ENCODE measurements at places on chromosomes 4 and X.

DNA sequence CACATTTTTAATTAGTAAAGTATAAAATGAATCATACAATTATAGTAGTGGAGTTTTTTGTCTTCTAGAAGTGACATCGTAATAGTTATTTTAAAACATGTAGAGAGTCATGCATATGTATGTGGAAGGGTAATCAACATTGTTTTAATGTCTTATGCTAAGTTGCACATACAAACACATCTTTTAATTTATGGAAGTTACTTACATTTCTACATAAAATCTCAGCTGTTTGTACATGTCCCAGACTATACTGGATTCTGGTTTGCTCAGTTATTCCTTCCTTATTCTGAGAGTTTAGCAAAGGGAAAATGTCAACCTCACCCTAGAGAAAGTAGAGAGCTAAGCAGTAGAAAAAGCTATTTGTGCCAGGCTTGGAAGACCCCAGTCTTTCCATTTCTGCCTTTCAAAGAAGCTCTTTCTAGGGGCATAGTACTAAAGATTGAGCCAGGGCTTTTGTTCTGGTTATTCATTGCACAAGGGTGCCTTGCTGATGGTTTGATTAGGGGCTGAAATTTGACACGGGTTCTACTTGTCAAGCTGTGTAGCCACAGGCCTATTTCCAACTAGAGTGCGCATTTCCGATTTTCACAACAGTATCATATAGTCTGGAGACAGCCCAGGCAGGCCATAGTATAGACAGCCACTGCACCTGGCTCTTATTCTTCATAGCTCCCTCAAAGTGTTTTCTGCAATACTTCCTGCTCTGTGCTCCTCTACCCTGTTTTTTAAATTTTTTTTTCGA, 106.3 kb downstream of the RPA4 start:
- DNase-seq: no peak

DNA sequence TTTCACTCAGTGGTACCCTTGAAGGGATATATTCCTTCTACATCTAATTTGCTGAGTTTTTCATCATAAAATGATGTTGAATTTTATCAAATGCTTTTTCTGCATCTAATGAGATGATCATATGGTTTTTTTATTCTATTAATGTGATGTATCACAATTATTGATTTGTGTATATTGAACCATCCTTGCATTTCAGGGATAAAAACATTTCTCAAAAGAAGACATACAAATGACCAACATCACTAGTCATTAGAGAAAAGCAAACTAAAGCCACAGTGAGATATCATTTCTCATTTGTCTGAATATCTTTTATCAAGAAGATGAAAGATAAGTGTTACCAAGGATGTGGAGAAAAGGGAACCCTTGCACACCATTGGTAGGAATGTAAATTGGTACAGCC, 65.7 kb upstream of the MXD4 start:
- no peak for DNase-seq

DNA sequence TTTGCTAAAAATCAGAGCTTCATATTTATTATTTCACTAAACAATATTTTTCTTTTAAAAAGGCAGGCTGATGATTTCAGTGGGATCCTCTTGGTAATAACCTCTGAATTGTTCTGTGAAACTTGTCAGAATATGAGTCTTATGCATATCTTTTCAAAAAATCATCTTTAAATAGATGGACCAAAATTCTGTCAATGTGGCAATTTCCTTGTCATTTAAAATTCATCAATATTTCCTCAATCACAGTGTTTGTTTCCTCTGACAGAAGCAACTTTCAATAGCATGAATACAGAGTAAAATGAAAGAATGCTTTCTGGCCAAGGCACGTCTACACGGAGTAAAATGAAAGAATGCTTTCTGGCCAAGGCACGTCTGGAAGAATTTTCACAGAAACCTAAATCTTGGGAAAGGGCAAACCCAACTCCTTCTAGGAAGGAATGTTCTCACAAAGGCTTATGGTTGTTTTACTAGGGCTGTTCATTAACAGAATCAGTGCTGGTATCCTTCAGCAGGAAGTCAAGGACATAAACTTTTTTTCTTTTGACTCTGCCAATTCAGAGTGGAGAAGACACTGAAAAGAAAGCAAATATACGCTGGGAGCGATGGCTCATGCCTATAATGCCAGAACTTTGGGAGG, 99.0 kb upstream of the GPR34 start:
- no peak for DNase-seq

DNA sequence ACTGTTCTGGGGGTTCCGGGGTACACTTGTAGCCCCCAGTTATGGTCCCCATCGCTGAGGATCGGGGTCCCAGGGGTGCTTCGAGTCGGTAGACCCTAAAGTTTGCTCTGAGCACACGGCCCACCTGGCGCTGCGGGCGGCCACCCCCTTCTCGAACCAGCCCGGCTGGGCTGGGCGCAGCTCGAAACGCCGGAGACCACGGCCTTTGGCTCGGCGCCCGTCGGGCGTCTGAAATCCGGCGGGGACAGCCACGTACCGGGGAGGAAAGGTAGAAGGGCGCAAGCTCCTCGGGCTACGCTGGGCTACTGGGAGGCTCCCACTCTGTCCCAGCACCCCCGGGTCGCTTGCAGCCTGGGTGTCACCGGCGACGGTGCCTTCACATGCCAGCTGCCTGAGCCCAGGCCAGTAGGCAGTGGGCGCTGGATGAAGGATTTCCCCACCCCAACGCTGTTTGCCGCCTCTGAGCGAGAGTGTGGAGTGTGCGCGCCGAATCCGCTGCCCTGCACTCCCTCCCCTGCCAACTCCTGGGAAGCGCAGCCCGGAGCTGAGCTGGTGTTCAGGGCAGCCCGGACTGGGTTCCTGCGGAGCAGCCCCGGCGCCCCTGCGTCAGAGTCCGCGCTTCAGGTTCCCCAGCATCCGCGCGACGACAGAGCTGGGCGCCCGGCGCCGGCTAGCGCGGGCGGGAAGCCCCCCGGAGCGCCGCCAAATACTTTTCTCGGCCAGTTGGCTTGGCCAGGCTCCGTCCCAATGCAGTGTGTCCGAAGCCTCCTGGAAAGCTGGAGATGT, 637 bp downstream of the MAMLD1 start:
- no peak for DNase-seq

- no peak for DNase-seq
Measured at GRCh38 chr4:126800575-126801141, 832.1 kb upstream of the INTU start.

GRCh38 chr4:112908511-112908910, 140.9 kb upstream of the ANK2 start:
- DNase-seq: no peak

DNA sequence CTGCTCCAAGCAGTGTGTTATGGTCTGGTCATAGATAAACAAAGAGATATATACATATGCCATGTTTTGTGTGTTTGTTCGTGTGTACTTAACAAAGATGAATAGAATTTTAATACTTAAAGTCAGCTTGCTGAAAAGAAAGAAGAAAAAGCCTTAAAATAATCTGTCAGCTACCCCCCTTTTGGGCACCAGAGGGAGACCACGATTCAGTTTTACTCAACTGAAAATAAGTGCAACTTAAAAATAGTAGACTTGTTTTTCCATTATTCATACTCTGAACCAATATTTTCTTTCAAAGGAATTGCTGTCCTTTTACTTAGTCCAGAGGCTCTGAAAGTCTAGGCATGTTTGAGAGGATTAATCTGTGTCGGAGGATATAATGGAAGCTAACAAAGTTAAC, 181.7 kb upstream of the AGTR2 start:
- DNase-seq: no peak

- no peak for DNase-seq
Measured at GRCh38 chr4:98181809-98182208, 38.5 kb upstream of the STPG2 start.

- no peak for DNase-seq
Measured at GRCh38 chr4:184457535-184458249, 16.7 kb downstream of the IRF2 start.

DNA sequence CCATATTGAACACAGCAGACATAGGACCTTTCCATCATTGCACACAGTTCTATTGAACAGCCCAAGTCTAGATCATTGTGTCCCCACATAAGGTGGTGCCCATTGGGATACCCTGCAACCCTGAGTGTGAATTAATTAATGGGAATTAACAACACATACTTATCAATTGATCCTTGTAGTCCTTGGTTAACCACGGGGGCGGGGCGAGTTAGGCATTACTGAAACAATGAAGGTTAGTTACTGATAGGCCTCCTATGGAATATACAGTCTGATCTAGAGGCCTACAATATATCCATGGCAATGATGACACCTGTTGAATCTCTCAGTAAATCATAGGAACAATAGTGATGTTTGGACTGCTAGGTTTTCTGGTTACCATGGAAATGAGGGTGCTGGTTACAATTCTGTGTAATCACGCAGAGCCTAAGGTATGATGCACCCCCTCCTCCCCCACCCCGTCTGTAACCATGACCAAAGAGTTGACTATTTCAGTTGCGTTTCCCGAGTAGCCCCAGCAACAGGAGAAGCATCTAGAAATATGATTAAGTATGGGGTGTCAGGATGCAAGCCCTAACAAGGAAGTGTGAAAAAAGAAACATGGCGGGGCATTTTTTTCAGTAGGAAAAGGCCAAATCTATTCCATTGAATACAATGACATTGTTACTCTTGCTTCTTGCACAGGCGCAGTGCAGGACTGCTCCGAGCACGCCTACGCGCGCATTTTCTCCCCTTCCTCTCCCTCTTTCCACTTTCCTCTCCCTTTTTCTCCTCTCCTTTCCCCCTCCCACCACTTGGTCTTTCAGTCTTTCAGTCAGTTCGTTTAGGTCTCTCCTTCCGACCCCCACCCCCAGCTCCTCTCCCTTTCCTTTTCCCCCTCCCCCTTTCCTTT, 677 bp upstream of the NONO start:
- DNase-seq: no peak

- DNase-seq: no peak
Measured at GRCh38 chr4:10612476-10612875, 72.1 kb downstream of the CLNK start.

- no peak for DNase-seq
Measured at GRCh38 chrX:31811106-31811505, 739.3 kb upstream of the FTHL17 start.

- DNase-seq: no peak
Measured at GRCh38 chr4:158946825-158947224, 156.1 kb upstream of the RAPGEF2 start.

- no peak for DNase-seq
Measured at GRCh38 chr4:47462799-47463234, 685 bp downstream of the COMMD8 start.

DNA sequence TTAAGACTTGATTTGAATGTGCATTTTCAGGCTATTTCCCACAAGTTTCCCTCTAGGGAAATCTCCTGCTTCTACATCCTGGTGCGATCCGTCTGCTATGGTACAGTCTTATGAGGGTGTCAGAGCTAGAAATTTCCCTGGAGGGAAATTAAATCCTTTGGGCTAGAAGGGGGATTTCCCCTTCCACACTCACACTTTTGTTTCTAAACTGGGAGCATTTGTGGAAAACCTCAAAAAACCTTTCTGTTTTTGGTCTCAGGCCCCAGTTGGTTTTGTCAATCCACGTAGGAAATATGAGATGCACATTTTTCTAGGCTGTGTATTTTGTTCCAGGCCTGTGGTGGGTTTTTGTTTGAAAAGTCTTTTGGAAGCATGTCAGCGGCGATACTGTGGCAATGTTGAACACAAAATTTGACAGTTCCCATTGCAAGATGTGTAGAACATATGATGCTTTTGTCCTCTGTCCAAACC, 17.8 kb downstream of the HMGB3 start:
- no peak for DNase-seq

DNA sequence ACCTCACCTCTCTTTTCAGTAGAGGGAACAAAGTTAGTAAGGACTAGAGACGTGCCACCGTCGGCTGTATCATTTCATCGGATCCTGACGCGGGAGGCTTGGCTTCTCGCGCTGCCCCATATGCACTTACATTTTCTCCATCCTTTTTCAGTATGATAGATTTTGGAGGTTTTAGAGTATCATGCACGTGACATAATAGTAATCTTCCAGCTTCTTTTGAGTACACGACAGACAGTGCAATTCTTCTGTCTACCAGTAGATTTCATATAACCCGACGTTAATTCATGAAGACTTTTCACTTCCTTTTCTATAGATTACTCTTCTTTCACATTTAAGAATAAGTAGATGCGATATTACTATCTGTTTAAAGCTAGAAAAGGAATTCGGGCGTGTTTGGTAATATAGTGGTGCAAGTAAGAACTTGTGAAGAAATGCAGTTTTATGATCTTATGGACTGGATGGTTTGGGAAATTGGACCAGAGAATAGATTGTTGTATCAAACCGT, 1.0 kb downstream of the CDS1 start:
- no peak for DNase-seq

- DNase-seq: no peak
Measured at GRCh38 chr4:18440527-18441202, 419.1 kb upstream of the LCORL start.
